ENCODE measurements at places on chromosomes 5 and 9. TPM values are rescaled to one million over a fixed set of nuclear protein-coding genes. Genes with fewer than 3 reads are reported as not detected.

DNA sequence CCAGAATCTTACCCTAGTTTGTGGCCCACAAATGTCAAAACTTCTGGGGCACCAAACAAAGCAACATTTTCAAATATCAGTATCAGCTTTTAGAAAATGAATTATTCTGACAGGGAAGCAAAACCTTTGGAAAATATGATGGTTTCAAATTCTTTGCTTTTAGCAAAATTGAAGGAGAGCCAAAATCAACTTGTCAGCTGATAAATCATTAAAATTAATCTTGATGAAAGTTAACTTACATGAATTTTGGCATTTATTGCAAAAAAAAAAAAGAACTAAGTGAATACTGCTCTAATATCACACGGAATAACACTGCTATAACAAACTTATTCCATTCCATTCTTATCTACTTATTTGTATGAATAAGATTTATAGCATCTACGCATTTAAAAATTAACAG is 158.1 kb upstream of the TARS1 start:
- no peak for DNase-seq

DNA sequence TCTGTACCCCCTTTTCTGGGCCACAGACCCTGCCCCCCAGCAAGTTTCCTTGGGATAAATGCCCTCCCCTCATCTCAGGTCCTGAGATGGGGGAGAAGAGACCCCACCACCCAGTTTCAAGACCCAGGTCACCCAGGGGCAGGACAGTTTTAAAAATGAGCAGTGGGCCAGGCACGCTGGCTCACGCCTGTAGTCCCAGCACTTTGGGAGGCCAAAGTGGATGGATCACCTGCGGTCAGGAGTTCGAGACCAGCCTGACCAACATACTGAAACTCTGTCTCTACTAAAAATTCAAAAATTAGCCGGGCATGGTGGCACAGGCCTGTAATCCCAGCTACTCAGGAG is 6.1 kb downstream of the PTGES2 start:
- no peak for DNase-seq

GRCh38 chr9:120151806-120152205 is 428.2 kb downstream of the CDK5RAP2 start:
- no peak for DNase-seq

GRCh38 chr5:53560506-53561191 is at the start of gene NDUFS4:
TSS of gene NDUFS4 (plus strand) at chr5:53560639. CDS start at chr5:53560663, 24 bp downstream.
- peak; percentile 90 for DNase-seq

- DNase-seq, result no peak
These were observed 6.6 kb upstream of the PTGS1 start for GRCh38 chr9:122364117-122364782.

Gene SURF6
- 52.9 TPM for total RNA-seq

Measured in Daoy (cell line).